Stomach (tissue), 19 donors: ENCODE measurements at places on chromosomes 2 and 18. TPM values are rescaled to one million over a fixed set of nuclear protein-coding genes. Genes with fewer than 3 reads are reported as not detected.

LRRC30 gene
- total RNA-seq, result not detected

SAG gene
- total RNA-seq, result not detected

ZNF407 gene
- total RNA-seq, result 49.0 TPM

DSC3 gene
- total RNA-seq, result 2.2 TPM

LBX2 gene
- not detected for total RNA-seq

SLC8A1 gene
- 12.3 TPM for total RNA-seq

METTL21A gene
- total RNA-seq, result 31.3 TPM

DYNAP gene
- total RNA-seq, result not detected

IL37 gene
- total RNA-seq, result not detected

ZNF804A gene
- not detected for total RNA-seq

PFN4 gene
- not detected for total RNA-seq

SLC9A2 gene
- 56.7 TPM for total RNA-seq
